ENCODE measurements at places on chromosomes 12 and 14.

GRCh38 chr14:31992011-31992447, 85.1 kb upstream of the ARHGAP5 start:
- no peak for DNase-seq

- no peak for DNase-seq
Measured at GRCh38 chr14:36161776-36162175, 14.7 kb downstream of the PTCSC3 start.

GRCh38 chr12:100290016-100290415, 23.0 kb downstream of the SCYL2 start:
- no peak for DNase-seq

DNA sequence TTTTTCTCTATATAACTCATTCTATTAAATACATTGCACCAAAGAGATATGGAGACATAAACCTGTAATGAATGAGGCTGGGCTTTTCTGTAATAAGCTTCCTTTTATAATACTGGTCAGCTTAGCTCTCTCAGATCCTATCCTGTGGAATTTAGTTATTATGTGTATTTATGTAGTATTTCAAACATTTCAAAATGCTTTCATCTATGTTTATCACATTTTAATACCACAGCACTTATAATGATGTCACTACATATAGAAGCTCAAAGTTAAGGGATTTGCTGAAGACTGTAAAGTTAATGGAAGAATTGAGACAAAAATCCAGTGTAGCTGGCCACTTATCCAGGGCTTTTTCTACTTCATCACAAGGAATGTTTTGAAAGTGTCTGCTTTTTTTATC, 11.4 kb downstream of the ANG start:
- DNase-seq, result no peak

- no peak for DNase-seq
Measured at GRCh38 chr12:6935371-6936193, 7.8 kb downstream of the ATN1 start.

GRCh38 chr12:91261820-91262676, 79.4 kb upstream of the DCN start:
- no peak for DNase-seq

All from AML-193 (cell line).